HS-27A (cell line): ENCODE measurements at places on chromosomes 12 and 14.

- no peak for DNase-seq
Measured at GRCh38 chr14:73254247-73255004, 17.1 kb downstream of the PAPLN start.

DNA sequence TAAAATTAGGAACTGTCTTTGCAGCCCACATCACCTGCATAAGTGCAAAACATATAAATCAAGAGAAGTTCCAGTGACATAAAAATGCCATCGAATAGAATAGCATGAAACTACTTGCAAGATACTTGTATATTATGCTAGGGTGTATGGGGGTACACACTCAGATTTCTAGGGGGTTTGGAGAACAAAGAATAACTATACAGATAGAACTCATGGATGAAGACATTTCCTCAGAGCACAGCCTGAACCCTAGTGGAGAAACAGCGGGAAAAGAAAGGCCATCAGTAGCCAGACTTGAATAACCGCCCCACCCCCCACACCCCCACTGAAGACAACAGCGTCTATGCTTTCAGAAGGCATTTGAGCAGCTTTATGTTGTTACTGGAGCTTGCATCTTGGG is 425.8 kb downstream of the NPAS3 start:
- no peak for DNase-seq

DNA sequence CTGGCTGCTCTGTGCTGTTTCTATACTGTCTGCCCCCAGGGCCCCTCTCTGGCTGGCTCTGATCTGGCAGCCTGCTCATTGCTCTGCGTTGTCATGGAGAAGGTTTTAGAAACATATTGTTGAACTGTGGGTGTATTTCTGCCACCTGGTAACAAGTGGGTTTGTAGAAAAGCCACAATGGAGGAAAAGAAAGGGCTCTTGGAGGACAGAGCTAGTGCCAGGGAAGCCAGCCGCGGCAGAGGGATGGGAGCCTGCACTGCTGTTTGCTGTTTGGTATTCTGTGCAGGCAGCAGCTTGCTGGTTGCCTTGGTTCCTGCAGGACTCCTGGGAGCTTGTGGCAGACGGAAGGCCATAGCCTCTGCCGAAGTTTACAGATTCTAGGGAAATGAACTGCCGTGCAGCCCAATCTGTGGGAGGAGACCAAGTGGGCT is 15.1 kb downstream of the CCDC177 start:
- no peak for DNase-seq

GRCh38 chr12:1635301-1636095 is 6.5 kb downstream of the WNT5B start:
- DNase-seq = no peak
